ENCODE measurements at places on chromosomes 4 and X.

- no peak for DNase-seq
These were observed 88.5 kb upstream of the ADRA2C start for GRCh38 chr4:3677748-3678070.

DNA sequence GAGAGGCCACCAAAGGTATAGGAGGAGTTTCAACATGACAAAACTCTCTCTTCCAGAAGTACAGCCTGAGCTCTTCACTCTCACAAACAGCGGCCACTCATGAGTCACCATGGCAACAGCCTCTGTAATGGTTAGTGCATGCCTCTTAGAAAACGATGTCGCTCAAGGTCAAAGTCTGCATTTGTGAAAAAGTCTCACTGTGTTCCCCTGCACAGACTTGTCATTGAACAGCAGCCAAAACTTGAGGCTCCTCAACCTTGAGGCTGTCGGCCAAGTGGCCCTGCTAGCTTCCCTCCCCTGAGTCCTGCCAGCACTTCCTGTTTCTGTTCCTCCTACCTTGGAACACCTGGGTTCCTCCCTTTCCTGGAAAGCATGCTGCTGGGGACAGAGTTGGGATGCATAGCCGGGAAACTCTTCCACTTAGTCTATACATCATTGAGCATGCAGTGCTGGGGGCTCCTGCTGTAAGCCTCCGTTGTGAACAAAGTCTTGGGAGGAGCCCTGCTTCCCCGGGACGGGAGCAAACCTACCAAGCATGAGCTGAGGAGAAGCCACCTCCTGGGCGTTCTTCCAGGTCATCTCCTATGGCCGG lies 66.6 kb downstream of the ING2 start:
- no peak for DNase-seq

DNA sequence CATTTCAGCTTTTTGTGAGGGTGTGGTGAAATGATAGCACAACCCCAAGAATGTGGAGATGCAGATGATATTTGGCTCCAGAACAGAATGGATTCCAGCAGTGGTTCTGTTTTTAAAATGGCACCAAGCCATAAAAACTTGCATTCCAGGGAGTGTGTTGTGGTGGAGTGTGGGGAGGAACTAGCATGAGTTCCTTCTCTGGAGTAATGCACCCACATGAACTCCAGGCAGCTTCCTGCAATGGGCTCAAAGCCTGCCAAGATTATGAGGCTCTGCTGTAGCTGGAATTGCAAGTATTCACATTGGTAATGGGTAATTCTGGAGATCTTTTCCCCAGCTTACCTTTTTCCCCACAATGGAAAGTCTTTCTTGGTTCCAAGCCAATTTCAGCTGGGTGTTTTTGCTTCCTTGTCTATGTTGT lies 161.4 kb downstream of the RAB28 start:
- no peak for DNase-seq

- DNase-seq: no peak
These were observed 5.1 kb downstream of the STARD8 start for GRCh38 chrX:68652326-68653170.

- no peak for DNase-seq
These were observed 180.3 kb upstream of the ATOH1 start for GRCh38 chr4:93648258-93648657.

GRCh38 chr4:337932-338758 lies 531 bp downstream of the ZNF141 start:
- no peak for DNase-seq

DNA sequence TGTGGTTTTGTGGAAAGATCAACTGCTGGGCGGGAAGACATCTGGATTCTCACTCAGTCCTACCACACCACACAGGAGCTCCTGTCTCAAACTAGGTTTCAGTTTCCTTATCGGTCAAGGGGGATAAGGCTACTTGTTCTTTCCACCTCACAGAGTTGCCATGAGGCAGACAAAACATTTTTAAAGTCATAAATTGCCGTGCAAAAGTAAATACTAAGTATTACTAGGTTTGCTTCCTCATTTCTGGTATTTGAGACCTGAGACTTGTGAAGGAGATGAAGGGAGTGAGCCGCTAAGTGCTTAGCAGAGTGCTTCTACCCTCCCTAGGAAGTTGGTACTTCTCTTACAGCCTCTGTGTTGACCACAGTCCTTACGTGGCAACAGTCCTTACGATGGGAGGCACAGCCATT lies 1.5 kb downstream of the LAP3 start:
- DNase-seq: no peak

DNA sequence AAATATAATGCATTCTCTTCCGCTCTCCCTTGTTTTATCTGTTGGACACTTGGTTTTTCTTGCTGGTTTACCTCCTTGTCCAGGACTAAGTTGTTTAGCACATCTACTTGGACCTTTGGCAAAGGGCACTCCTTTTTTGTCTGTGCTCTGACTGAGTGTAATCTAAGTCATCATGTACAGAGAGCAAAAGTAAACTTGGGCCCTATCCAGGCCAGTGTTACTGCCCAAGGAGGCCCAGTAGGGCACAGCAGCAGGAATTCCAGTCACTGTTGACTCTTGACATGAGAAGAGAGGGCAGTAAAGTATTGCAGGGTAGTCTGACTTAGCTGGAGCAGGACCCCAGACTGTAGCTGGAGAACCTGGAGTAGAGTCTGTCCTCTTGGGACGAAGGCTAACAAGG lies 445.5 kb downstream of the ZIC3 start:
- no peak for DNase-seq

- DNase-seq: no peak
These were observed 777.7 kb downstream of the STIM2 start for GRCh38 chr4:27638163-27638915.

GRCh38 chr4:95409127-95409526 lies 139.6 kb downstream of the UNC5C start:
- no peak for DNase-seq

- no peak for DNase-seq
These were observed 16.9 kb upstream of the LOC101059915 start for GRCh38 chrX:71650333-71650969.

DNA sequence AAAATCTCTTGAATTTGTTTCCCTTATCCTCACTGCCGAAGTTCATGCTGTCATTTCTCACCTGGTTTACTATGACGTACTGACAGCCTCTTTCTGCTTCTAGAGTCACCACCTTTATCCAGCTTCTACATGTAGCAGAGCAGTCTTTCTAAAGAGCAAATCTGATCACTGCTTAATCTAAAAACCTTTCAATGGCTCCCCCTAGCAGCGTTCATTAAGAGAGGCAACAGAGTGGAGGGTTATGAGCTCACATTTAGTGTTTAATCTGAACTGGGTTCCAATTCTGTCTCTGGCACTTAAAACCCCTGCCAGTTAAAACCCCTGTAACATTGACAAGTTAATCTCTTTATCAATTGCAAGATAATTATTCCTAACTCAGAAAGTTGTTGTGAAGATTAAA lies 4.4 kb downstream of the RBPJ start:
- DNase-seq: no peak

GRCh38 chrX:13340182-13340791 lies 20.4 kb upstream of the ATXN3L start:
- DNase-seq: no peak

Data from GOT3 (cell line).